ENCODE measurements at places on chromosomes 5 and 9. TPM values are rescaled to one million over a fixed set of nuclear protein-coding genes. Genes with fewer than 3 reads are reported as not detected.

The GPRIN1 gene
- 34.0 TPM for total RNA-seq

The DMGDH gene
- total RNA-seq = 1.9 TPM

The FOXD4L4 gene
- total RNA-seq = not detected

The FER gene
- 10.9 TPM for total RNA-seq

The OR5C1 gene
- total RNA-seq = not detected

The DOCK2 gene
- 18.4 TPM for total RNA-seq

The PRDM9 gene
- not detected for total RNA-seq

The GHR gene
- total RNA-seq = 0.17 TPM

The SOWAHA gene
- total RNA-seq = 0.22 TPM

The ANKRD20A1 gene
- total RNA-seq = 0.17 TPM

DNA sequence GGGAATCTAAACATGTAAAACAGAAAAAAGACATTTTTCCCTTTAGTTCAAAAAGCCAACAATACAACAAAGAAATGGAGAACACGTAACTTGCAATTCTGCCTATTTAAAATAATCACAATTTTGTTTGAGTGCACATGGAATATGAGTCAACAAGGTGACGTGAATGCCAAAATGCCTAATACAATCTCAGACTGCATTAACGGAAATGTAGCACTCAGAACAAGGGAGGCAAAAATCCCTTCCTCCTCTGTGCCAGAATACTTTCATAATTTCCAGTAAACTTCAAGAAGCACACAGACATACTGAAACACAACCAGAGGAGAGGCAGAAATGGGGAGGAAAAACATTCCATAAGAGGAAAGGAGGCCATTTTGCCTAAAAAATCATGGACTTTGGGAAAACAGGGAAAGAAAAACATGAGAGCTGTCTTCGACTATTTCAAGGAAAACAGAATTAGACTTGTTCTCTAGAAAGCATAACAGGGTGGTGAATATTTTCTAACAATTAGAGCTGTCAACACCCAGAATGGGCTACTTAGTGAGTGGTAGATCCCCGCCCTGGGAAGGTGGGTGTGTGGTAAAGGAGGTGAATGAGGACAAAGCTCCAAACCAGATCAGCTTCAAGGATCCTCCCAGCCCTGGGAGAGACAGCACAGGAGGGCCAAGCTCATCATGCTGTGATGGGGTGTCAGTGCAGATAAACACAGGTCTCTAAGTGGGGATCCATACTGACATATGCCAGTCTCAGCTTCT is 48.2 kb downstream of the ABCA1 start:
- no peak for DNase-seq

GRCh38 chr9:27766073-27766835 is 193.0 kb upstream of the C9orf72 start:
- DNase-seq = no peak

DNA sequence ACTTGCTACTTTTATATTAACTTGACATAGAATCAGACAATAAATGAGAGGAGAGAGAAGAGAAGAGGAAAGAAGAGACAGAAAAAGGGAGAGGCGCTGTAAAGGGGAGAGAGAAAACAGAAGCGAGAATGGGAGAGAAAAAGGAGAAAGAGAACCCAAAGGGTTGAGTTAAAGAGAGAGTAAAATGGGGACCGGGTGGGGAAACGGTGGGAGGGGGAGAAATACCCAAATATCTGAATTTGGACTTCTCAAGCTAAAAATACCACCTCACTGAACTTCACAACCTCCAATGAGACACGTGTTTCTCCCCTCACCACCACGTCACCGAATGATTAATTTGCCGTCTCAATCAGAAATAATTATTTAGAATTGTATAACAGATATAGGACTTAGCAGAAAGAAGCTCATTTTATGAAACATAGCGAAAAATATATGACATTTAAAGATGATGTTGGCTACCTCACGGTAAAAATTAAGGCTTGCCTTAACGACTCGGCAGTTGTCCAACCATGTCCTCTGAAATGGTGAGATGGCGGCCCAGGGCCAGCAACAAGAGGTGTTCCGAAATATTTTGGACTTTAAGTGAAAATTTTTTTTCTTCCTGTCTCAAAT is 204.1 kb downstream of the MEF2C start:
- no peak for DNase-seq

- peak; percentile 18 for DNase-seq
These were observed 163.8 kb upstream of the TRPM3 start for GRCh38 chr9:71285191-71285656.

DNA sequence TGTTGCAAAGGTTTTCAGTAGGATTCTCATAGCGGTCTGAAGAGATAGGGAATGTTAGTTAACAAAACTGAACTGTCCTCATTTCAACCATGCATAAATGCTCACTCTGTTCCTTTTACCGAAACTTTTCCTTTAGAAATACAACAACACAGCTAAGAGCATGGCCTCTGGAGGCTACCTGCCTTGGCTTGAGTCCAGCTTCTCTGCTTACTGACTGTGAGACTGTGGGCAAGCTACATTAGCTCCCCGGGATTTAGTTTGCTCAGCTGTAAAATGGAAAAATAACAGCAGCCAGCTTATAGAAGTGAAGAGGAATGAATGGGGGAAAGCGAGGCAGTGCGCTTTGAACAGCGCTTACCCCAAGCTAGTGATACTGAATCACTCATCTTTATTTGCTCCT is 507.9 kb upstream of the DAP start:
- DNase-seq = no peak

DNA sequence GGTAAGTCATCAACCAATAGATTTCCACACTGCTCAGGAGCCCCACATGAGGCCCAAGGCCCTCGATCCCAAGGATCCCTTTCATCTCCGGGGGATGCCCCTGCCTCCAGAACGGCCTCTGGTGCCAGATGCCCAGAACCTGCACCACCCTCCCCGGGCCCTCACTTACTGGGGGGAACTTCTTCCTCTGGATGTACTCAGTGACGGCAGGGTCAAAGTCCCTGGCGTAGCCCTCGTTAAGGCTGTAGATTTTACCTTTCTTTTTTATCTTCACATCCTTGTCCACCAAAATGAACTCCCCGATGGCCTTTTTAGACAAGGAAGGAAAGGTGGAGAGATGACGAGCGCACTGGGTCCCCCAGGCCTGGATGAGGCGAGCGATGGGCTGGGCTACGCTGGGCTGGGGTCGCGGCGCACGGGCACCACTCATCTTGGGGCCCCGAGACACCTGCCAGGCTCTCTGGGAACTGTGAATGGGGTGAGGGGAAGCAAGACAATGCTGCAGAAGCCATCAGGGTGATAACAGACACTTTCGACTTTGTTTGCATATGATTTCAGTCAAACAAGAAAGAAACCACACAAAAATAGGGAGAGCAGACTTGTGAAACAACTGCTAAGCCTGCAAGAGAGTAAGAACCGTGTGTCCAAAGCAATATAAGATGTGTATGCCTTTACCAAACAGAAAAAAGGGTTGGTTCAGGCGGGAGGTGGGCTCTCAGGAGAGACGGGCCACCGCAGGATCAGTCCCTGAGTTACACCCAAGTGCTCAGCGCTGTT is 13.2 kb upstream of the FBP2 start:
- DNase-seq = no peak

GRCh38 chr5:102682101-102682647 is 72.9 kb upstream of the PAM start:
- no peak for DNase-seq

DNA sequence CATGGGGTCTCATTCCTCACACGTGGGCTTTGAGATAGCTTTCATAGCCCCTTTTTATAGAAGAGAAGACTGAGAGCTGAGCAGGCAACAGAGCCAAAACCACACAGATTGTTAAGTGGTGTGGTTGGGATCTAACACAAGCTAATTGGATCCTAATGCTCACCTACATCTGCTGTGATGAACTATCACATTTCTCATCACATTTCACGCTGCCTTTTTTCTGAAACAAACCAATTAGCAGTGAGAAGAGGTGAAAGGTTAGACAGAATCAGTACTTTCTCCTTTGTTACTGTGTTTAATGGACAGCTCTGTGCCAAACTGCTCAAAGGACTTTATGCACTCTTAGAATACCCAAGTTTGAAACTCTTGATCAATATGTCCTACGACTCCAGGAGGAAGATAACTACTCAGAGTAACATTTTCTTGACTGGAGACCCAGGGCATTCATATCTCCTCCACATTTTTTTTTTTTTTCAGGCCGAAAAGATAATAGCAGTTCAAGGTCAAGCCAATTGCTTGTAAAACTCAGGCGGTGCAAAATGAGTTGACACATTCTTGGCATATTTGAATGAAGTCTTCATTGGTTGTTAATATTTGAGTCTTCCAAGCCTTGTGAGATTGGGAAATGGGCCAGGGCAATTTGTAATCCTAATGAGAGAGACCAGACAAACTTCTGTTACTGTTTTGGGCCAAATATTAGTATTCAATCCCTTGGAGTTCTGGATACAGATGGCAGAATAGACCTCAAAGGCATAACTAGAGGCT is 138.4 kb downstream of the KCTD16 start:
- DNase-seq = no peak

GRCh38 chr9:94085062-94085639 is 887 bp downstream of the PTPDC1 start:
- DNase-seq = no peak

GRCh38 chr9:91546574-91546973 is 122.9 kb upstream of the NFIL3 start:
- DNase-seq = no peak

DNA sequence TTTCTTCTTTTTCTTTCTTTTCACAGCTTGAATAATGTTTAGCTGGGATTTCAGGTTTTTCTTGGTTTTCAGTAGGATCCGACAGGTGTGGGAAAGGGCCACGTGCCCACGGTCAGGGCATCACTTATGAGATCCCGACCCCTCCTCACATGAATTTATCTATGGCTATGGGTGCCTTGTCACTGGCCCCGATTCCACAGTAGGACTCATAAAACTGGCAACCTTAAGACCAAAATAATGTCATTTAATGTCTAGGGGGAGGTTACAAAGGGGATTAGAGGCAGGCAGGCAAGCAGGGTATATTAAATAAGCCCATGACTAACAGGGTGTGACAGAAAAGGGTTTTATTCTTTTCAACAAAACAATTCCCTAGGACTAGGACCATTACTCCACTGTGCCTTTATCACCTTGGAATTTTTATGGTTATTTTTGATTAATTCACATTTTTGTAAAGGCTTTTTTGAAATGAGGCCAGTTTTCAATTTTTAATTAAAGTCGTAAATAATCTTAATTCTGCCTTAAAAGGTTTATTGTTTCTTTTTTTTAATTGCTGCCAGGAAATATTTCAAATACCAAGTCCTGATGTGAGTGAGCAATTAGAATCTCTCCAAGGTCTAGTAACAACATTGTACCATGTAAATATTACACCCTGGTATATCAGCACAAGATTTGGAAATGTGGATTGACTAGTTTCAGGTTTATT is 370.4 kb downstream of the GLIS3 start:
- no peak for DNase-seq

GRCh38 chr5:107682533-107682932 is 11.8 kb upstream of the EFNA5 start:
- DNase-seq = no peak

- no peak for DNase-seq
These were observed 380.2 kb downstream of the CDH10 start for GRCh38 chr5:24264547-24264946.

DNA sequence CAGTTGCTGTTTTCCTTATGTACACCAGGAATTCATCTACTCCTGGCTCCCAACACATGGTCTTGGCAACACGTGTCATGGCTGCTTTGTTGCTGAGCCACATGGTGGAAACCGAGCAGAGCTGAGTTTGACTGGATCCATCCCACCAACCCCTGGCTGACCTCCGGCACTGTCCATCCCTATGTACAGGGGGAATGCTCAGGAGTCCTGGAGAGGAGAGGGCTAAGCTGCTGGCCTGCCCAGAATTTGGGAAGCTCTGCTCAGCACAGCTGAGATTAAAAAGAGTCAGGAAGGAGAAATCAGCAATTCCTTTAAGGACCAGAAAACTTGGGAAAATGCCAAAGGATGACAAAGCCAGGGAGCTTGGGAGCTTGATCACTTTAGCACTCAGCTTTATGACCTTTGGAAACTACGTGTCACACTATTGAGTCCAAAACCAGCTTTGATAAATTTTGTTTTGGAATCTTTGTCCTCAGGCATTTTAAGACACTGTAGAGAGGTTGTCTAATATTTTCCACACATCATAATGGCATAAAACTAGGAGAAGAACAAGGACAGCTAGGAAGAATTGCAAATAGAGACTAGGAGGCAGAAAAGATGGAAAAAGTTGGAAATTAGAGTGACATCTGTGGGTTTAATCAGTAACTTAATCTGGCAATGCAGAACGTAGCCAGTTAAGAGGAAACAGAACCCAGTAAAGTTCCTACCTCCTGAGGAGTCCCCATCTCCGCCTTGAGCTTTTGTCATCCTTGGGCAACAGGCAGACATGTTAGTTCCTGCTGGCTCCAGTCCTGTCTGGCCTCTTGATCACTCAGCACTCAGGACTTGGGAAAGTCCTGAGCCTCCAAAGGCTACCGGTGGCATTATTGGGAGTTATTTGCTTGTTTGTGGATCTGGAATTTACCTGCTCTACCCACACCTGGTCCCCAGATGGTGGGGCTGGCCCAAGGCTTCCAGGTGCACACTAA is 62.5 kb upstream of the PLPP1 start:
- DNase-seq = peak; percentile 40

GRCh38 chr5:96022971-96023370 is 61.3 kb upstream of the ELL2 start:
- DNase-seq = no peak

- DNase-seq = no peak
These were observed 289.3 kb downstream of the KIAA0825 start for GRCh38 chr5:94329115-94329514.

DNA sequence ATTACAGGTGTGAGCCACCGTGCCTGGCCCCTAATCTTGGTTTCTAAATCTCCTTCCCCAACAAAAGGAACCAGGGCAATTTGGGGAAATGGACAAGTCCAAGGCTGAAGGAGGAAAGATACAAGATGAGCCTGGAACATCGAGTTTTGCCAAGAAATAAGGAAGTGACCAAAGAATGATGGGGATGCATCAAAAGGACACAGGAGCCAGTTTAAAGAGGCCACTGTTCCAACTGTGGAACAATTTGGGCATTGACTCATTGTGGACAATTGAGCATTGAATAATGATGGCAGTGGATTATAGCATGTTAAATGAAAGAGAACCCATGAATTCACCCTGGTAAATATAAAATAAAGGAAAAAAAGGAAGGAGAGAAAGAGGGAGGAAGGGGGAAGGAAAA is 47.5 kb downstream of the DUSP1 start:
- DNase-seq = no peak

GRCh38 chr9:4520055-4520454 is 29.8 kb downstream of the SLC1A1 start:
- DNase-seq = no peak

GRCh38 chr5:24547132-24547531 is 97.6 kb downstream of the CDH10 start:
- DNase-seq = no peak

DNA sequence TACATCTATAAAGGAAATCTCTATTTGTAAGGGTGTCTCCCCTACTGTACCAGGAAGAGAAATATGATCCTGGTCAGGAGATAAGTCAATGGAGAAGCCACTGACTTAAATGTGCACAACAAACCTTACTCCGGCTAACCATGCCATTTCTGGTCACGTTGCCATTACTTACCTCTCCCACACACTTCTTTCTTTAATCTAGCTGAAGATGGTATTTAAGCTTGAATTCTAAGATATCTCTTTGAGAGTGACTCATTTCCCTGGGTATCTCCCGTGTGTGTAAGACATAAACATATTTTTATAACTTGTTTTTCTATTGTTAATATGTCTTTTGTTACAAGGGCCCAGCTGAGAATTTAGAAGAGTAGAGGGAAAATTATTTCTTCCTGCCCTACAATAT is 296.6 kb downstream of the SEMA5A start:
- no peak for DNase-seq
